NCI-H1048 (cell line): ENCODE measurements at places on chromosomes 7 and 10.

DNA sequence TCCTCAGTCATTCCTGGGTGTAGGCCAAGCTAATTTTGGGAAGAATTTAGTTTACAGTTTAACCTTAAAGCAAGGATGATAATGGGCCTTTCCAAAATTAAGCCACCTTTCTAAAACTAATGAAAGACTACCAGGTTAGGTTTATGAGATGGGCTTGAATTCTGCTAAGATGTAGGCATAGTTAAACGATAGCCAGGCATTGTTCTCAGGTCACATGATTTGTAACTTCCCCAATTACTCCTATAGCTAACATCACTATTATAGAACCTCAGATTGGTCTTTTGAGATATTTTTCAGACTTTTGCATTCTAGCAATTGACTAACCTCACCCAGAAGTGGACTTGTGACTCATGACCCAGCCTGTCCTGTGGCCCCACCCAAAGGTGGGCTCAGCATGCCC, 7.0 kb upstream of the NUB1 start:
- DNase-seq: no peak

GRCh38 chr7:153858355-153858754, 193.8 kb upstream of the DPP6 start:
- DNase-seq: no peak

GRCh38 chr7:151179946-151180345, 7.1 kb downstream of the ASB10 start:
- DNase-seq: no peak

GRCh38 chr10:127034790-127035189, 129.6 kb downstream of the DOCK1 start:
- DNase-seq: no peak

- no peak for DNase-seq
These were observed 931 bp downstream of the SH2D4B start for GRCh38 chr10:80538481-80539185.
